Large intestine (tissue), 12 donors: ENCODE measurements at places on chromosomes 13 and 19. TPM values are rescaled to one million over a fixed set of nuclear protein-coding genes. Genes with fewer than 3 reads are reported as not detected.

The ONECUT3 gene
- polyA plus RNA-seq = 1.6 TPM

The KANK2 gene
- polyA plus RNA-seq = 75.5 TPM

The SYNGR4 gene
- polyA plus RNA-seq = 0.12 TPM

- no peak for DNase-seq
- no peaks in the 10 kb centered on the region for H3K27me3 ChIP-seq
- H3K4me3 ChIP-seq = no peak overlapping the region
Observed at GRCh38 chr13:24145240-24145639, 15.3 kb upstream of the SPATA13 start.

DNA sequence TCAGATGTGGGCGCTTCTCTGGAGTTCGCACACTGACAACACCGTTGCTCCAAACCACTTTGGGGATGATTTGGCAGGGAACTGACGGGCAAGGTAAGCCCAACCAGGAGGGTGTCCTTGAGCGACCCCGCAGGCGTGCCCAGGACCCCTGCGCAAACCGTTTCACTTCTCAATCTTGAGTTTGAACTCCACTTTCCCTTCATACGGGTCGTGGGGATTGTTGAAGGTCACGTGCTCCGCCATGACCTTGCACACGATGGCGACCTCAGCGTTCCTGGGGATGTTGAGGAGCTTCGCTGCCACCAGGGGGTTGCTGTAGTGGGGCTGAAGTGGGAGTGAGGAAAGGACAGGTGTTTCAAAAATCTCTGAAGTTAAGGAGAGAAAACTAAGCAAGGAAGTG lies 8.8 kb downstream of the ATP4B start:
- no peaks in the 10 kb centered on the region for H3K27me3 ChIP-seq
- H3K4me1 ChIP-seq = no peaks in the 10 kb centered on the region
- H3K27ac ChIP-seq = no peak overlapping the region
- DNase-seq = no peak

DNA sequence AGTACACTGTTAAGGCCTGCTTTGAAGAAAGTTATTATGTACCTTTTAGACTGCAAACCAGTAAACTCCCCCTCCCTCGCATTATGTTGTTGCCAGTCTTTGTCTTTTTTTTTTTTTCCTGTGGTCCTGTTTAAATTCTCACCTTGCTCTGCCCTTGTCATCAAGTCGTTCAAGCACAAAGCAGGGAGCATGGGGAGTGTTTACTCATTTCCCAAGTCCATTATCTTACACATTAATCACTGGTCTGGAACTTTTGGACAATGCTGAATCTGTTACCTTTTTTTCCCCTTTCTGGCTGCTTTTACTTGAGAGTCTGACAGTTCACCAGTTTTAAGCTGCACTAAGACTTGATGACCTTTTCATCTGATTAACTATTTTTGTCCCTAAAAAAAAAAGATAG lies 108.2 kb downstream of the DACH1 start:
- no peak for DNase-seq
- H3K27me3 ChIP-seq = no peaks in the 10 kb centered on the region
- H3K27ac ChIP-seq = no peak overlapping the region
- H3K4me1 ChIP-seq = peaks cover 9% of the 10 kb centered on the region
- H3K36me3 ChIP-seq = no peaks in the 10 kb centered on the region
